ENCODE measurements at places on chromosomes 7 and 10. TPM values are rescaled to one million over a fixed set of nuclear protein-coding genes. Genes with fewer than 3 reads are reported as not detected.
A peak's percentile ranks its signal among the peaks of the same experiment; 100 is the strongest.

The LRIT1 gene
- total RNA-seq, result not detected

The CDH23 gene
- 3.7 TPM for total RNA-seq

The LRRN3 gene
- 187 TPM for total RNA-seq

The TMEM184A gene
- not detected for total RNA-seq

The GATA3 gene
- total RNA-seq, result 49.1 TPM

The TRIM50 gene
- not detected for total RNA-seq

The GNG11 gene
- total RNA-seq, result not detected

The SLC29A3 gene
- total RNA-seq, result 5.6 TPM

The HKDC1 gene
- 0.68 TPM for total RNA-seq

The SLC39A12 gene
- total RNA-seq, result not detected

The PTF1A gene
- total RNA-seq, result not detected

The DUSP5 gene
- 24.3 TPM for total RNA-seq

The FAM180A gene
- total RNA-seq, result not detected

The HHEX gene
- total RNA-seq, result not detected

- H3K4me1 ChIP-seq, result peaks cover 41% of the 10 kb centered on the region
- H3K4me3 ChIP-seq, result no peak overlapping the region
- H3K27me3 ChIP-seq, result no peaks in the 10 kb centered on the region
- no peak overlapping the region for H3K27ac ChIP-seq
Observed at GRCh38 chr10:6351495-6351894, 148.8 kb downstream of the PFKFB3 start.

- H3K27me3 ChIP-seq, result no peaks in the 10 kb centered on the region
- H3K4me3 ChIP-seq, result peak overlapping the region; percentile 22
- peaks cover 45% of the 10 kb centered on the region for H3K36me3 ChIP-seq
- H3K27ac ChIP-seq, result peak overlapping the region; percentile 82
Observed at GRCh38 chr7:150586068-150586784, 19.0 kb downstream of the GIMAP4 start.

DNA sequence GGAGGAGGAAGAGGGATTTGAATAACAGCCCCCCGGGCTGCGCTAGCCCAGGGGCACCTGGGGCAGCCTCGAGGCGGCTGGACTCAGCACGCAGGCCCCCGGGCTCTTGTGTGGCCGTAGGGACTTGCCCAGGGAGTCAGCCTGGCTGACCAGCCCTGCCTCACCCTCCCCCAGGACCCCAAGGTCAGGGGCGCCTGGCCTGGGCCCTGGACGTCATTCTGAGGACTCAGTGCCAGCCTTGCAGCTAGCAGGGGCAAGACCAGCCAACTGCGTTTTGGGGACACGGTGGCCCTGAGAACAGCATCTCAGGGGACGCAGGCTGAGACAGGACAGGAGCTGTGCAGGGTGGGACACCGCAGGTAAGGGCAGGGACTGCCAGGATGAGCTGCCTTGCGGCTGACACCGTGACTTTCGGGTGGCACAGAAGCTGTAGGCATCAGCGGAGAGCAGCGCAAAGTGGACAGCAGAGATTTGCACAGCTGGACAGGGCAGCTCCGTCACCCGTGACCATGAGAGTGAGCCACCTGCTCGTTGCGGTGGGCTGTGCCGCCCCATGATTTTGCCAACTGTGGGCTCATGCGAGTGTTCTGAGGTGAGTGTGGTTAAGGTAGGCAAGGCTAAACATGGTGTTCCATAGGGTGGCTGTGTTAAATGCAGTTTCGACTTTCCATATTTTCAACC lies 48.1 kb upstream of the UBE3C start:
- DNase-seq, result no peak
- H3K4me1 ChIP-seq, result no peaks in the 10 kb centered on the region
- H3K27ac ChIP-seq, result no peak overlapping the region
- H3K36me3 ChIP-seq, result no peaks in the 10 kb centered on the region
- H3K27me3 ChIP-seq, result peaks cover 7% of the 10 kb centered on the region

- H3K4me3 ChIP-seq, result no peak overlapping the region
- H3K27me3 ChIP-seq, result no peaks in the 10 kb centered on the region
- no peak for DNase-seq
- no peaks in the 10 kb centered on the region for H3K36me3 ChIP-seq
Observed at GRCh38 chr10:2445370-2445769, 622.0 kb upstream of the PFKP start.

DNA sequence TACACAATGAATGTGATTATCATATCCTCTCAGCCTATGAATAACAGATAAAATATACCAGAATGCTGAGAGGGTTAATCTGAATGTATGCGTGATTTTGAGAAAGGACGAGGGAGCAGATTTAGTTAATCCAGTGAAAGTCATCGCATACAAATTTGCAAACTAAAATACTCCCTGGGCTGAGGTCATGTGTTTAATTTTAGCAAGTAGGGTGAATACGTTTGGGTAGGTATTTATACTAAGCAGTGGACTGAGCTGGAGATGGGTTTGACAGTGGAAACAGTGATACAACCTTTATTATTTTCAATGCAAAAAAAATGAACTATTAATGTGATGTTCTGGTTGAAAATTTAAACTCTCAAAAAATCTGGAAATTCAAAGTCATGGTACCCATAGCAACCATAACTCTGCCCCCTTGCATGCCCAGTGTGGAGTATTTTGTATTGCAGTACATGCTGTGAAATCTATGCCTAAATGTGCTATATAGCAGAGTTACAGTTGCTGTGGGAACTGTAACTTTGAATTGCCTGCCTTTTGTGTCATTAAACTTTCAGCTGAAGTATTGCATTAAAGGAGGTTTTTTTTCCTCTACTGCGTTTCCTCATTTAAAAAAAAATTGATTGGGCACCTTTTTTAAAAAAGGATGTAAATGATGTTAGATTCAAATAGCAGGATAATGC lies 9.5 kb upstream of the ARID5B start:
- H3K4me1 ChIP-seq, result peaks cover 5% of the 10 kb centered on the region
- no peak for DNase-seq
- H3K27ac ChIP-seq, result no peak overlapping the region
- H3K4me3 ChIP-seq, result no peak overlapping the region
- no peaks in the 10 kb centered on the region for H3K27me3 ChIP-seq

GRCh38 chr10:115771755-115772154 lies 501.3 kb downstream of the GFRA1 start:
- H3K36me3 ChIP-seq, result no peaks in the 10 kb centered on the region
- H3K4me3 ChIP-seq, result no peak overlapping the region
- H3K4me1 ChIP-seq, result no peaks in the 10 kb centered on the region
- DNase-seq, result no peak
- no peak overlapping the region for H3K27ac ChIP-seq
- H3K27me3 ChIP-seq, result no peaks in the 10 kb centered on the region

DNA sequence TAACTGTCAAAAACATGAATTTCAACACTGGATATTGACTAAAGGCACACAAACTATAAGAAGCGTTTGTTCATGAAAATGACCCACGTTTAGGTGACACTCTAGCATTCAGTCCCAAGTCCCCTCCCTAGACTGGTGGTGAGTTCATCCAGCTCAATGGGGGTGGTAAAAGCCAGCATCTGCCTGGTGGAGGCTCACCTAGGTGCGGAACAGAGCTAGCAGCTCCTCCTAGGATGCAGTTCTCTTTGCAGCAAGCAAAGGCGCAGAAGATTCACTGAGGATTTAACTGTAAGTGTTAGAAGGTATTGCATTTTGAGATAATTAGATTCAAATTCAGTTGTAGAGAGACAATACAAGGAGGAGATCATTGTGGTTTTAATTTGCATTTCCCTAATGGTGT lies 87.6 kb downstream of the VSTM2A start:
- H3K36me3 ChIP-seq, result no peaks in the 10 kb centered on the region
- no peak overlapping the region for H3K27ac ChIP-seq
- H3K4me1 ChIP-seq, result no peaks in the 10 kb centered on the region

- H3K4me3 ChIP-seq, result no peak overlapping the region
- no peaks in the 10 kb centered on the region for H3K36me3 ChIP-seq
- no peak for DNase-seq
- no peak overlapping the region for H3K27ac ChIP-seq
- H3K27me3 ChIP-seq, result peaks cover 2% of the 10 kb centered on the region
Observed at GRCh38 chr7:47153576-47153975, 428.3 kb downstream of the TNS3 start.

GRCh38 chr7:21365866-21366624 lies 61.8 kb upstream of the SP4 start:
- H3K4me3 ChIP-seq, result peak overlapping the region; percentile 15
- no peaks in the 10 kb centered on the region for H3K27me3 ChIP-seq
- peaks cover 33% of the 10 kb centered on the region for H3K4me1 ChIP-seq
- peaks cover 28% of the 10 kb centered on the region for H3K36me3 ChIP-seq
- no peak for DNase-seq

DNA sequence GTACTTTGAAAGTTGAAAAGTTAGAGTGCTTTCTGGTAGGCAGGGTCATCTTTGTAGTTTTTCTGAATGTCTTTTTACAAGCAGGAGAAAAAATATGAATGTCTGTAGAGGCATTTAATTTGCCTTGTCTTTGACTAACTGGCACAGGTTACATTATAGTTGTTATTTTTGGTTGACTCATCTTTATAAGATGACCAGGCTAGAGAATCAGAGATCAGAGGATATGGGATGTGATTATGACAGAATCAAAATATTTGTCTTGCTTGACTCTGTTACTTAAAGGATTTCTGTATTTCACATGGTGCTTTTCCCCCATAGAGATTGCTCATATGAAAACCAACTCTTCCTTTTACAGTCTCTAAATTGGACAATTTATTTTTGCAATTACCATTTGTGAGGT lies 2.4 kb downstream of the ZMYND11 start:
- no peak overlapping the region for H3K4me3 ChIP-seq
- no peak for DNase-seq
- peaks cover 28% of the 10 kb centered on the region for H3K4me1 ChIP-seq
- H3K36me3 ChIP-seq, result peaks cover 2% of the 10 kb centered on the region
- no peak overlapping the region for H3K27ac ChIP-seq
- no peaks in the 10 kb centered on the region for H3K27me3 ChIP-seq

DNA sequence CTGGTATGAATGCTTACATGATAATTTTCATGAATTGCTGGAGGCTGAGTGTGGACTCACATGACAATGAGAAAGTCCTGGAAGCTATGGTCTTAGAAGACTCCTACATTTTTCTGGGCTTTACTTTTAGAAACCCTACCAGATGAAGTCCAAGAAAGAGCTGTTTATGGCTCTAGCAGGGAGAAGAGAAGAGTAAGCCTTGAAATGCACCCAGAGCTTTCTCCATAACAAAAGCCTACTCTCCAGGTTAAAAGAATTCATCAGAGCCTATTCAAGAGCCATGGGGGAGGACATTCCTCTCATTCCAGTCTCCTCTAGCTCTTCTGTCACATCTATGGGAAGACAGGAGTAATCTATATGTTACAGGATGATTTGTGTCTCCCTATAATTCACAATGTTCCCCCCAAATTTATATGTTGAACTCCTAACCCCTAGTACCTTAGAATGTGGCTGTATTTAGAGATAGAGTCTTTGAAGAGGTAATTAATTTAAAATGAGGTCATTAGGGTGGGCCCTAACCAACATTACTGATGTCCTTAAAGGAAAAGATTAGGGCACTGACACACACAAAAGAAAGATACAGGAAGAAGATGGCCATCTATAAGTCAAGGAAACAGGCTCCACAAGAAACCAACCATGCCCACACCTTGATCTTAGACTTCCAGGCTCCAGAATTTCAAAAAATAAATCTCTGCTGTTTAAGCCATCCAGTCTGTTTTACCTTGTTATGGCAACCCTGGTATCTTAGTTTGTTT lies 193.8 kb upstream of the PTER start:
- H3K36me3 ChIP-seq, result no peaks in the 10 kb centered on the region
- no peaks in the 10 kb centered on the region for H3K4me1 ChIP-seq
- no peak overlapping the region for H3K27ac ChIP-seq
- H3K4me3 ChIP-seq, result no peak overlapping the region
- DNase-seq, result no peak
- no peaks in the 10 kb centered on the region for H3K27me3 ChIP-seq

DNA sequence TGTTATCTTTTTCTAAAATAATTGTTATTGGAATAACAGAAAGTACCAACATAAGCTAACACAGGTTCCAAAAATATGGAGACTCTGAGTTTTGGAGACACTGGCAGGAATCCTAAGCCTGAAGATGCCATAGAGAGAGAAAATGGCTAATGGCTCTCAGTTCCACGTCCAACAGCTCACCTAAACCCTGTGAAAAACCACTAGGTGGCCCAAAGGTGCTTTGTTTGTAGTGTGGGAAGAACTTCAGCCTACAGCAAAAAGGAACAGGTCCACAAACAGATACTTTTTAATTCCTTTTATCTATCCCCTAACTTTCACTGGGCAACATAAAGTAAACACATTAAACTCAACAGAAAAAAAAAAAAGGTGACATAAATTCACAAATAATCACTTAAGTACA lies 272.3 kb downstream of the SEMA3D start:
- no peak overlapping the region for H3K4me3 ChIP-seq
- no peaks in the 10 kb centered on the region for H3K27me3 ChIP-seq
- H3K27ac ChIP-seq, result no peak overlapping the region
- no peak for DNase-seq
- H3K36me3 ChIP-seq, result no peaks in the 10 kb centered on the region

GRCh38 chr7:33687625-33688024 lies 217.7 kb upstream of the BMPER start:
- no peaks in the 10 kb centered on the region for H3K4me1 ChIP-seq
- H3K4me3 ChIP-seq, result no peak overlapping the region
- H3K27ac ChIP-seq, result no peak overlapping the region
- no peaks in the 10 kb centered on the region for H3K36me3 ChIP-seq
- H3K27me3 ChIP-seq, result no peaks in the 10 kb centered on the region

DNA sequence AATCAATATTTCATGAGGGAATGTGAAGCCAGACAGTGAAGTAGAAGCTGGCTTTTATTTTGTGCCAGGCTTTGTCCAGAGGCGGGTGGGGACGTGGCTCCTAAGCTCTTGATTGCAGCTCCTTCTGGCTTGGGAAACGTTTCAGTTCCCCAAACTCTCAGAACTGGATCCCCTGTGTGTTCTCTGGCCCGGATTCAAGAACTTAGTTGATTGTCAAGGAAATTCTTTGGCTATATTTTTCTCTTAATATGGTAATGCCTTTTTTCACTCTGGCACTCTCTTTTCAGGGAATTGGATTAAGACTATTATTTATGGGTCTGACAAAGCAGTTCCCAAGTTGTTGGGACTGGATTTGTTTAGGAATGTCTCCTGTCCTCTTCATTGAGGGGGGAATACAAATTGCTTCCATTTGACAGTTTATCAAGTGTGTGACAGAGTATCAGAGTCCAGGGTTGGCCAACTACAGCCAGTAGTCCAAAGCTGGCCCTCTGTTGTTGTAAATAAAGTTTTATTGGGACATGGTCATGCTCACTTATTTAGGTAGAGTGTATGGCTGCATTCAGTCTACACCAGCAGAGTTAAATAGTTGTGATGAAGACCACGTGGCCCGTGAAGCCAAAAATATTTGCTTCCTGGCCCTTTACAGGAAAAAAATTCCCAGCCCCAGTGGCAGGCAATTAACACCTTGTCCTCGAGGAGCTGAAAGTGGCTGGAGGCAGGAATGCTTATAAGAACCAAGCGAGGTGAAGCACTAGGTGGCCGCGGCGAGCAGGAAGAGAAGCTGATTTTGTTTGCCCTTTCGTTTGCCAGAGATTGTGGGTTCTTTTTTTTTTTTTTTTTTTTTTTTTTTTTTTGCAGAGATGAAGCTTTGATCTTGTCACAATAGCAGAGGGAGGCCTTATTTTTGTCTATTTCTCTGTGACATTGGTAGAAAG lies 34.3 kb downstream of the HTRA1 start:
- peaks cover 23% of the 10 kb centered on the region for H3K27me3 ChIP-seq
- peak overlapping the region; percentile 29 for H3K4me3 ChIP-seq
- no peaks in the 10 kb centered on the region for H3K36me3 ChIP-seq
- peaks cover 13% of the 10 kb centered on the region for H3K4me1 ChIP-seq
- no peak for DNase-seq

- no peaks in the 10 kb centered on the region for H3K36me3 ChIP-seq
- no peaks in the 10 kb centered on the region for H3K4me1 ChIP-seq
- H3K27ac ChIP-seq, result no peak overlapping the region
- H3K4me3 ChIP-seq, result no peak overlapping the region
Observed at GRCh38 chr7:90720984-90721760, 125.1 kb downstream of the CDK14 start.

GRCh38 chr7:13411151-13411550 lies 578.3 kb downstream of the ETV1 start:
- no peaks in the 10 kb centered on the region for H3K4me1 ChIP-seq
- H3K27me3 ChIP-seq, result no peaks in the 10 kb centered on the region
- no peak overlapping the region for H3K27ac ChIP-seq
- no peak overlapping the region for H3K4me3 ChIP-seq
- H3K36me3 ChIP-seq, result no peaks in the 10 kb centered on the region

Measured in activated naive CD8-positive, alpha-beta T cell treated with anti-CD3 and anti-CD28 coated beads, Interleukin-2, amount 10 ng/mL, durations not matched to agents 7 days and 5 days (primary cell).